8988T (cell line): ENCODE measurements at places on chromosomes 13 and 19.

DNA sequence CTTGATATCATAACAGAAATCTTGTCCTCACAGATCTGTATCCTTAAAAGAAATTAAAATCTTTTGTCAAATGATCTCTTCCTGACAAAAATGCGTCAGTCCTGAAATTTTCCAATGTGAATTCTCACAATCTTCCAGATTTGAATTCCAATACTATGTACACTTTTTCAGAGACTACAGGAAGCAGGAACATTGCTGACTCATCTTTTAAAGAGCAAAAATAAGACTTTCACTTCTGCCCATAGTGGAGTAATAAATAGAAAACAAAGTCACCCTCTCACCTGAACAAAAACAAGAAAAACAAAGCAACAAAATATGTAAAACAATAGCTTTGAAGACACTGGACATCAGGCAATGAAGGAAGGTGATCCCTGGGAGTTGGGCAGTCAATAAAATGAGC is 167.0 kb upstream of the IPO5 start:
- no peak for DNase-seq

DNA sequence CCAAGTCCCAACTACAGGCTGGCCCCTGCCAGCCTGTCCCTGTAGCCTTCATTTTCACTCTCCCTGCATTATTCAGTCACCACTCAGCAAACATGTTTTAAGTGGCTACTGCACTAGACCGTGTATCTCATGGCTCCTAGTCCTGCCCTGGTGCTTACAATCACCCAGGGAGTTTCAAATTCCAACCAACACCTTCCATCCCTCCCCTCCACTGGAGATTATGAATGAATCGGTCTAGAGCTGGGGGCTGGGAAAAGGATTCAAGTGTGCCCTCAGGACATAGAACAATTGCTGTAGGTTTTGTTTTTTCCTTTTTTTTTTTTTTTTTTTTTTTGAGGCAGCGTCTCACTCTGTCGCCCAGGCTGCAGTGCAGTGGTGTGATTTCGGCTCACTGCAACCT is 15.0 kb upstream of the TNFAIP8L1 start:
- no peak for DNase-seq

DNA sequence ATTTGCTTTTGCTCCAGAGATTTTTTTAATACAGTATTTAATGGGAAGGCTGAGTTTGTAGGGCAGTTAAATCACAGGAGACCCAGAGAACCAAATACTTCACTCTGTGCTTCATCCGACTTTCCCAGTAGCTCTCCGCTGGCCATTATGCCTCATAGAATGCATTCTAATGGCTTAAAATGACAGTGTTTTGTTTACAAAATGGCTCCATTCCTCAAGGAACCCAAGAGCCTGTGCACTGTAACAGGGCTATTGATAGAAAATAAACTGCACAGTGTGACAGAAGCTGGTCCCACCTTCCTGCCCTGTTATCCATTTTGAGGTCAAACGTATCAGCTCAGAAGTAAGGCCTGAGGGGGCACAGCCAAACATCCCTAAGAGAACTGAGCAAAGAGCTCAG is 136.5 kb downstream of the RAP2A start:
- no peak for DNase-seq

DNA sequence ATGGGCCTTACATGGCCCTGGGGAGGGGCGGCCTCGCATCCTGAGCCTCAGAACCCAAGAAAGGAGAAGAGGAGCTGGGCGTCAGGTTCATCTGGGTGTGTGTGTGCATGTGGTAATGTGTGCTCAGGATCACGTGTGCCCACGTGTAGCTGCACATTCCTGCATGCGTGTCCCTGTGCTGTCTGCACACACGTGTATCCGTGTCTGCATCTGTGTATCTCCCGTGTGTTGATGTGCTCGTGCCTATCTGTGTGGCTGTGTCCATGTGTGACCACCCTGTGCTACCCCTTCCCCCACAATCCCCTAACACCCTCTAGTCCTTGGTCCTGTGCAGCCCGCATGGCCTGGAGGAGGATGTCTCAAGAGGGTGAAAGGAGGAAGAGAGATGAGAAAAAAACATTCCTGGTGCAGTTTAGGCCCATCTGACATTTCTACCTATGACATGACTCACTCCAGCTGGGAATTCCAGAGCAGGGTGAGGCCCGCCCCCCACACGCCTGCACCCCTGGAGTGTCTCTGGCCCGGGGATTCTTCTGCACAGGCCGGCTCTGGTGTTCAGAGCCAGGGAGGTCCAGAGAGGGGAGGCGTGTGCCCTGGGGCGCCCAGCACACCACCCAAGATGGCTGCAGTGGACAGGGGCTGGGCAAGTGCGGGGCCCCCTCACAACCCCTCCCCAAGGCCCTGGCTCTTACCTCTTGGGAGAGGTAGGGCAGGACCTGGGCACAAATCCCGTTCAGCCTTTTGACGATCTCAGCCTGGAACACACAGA is 7.1 kb downstream of the TLE5 start:
- DNase-seq: no peak

DNA sequence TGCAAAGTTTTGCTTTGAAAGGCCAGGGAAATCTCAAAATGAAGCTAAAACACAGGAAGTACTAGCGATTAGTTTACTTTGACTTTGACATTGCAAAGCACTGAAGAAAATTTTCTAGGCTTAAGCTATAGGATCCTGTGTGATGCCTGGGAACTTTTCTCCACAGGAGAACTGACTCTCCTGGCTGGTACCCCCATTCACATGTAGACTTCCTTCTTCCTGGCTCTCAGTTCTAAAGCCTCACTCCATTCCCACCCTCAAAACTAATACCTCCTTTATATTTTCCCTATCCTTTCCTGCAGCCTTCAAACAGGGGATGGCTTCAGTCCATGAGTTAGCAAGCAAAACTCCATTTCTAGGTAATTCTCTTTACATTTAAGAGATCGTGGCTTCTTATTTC is 189.5 kb downstream of the SLITRK1 start:
- no peak for DNase-seq
